ENCODE measurements at places on chromosomes 11 and 22. TPM values are rescaled to one million over a fixed set of nuclear protein-coding genes. Genes with fewer than 3 reads are reported as not detected.

GRCh38 chr11:116777056-116777455 lies 4.3 kb upstream of the BUD13 start:
- H3K27me3 ChIP-seq: no peaks in the 10 kb centered on the region
- peaks cover 15% of the 10 kb centered on the region for H3K36me3 ChIP-seq
- DNase-seq: no peak
- H3K27ac ChIP-seq: no peak overlapping the region
- peaks cover 14% of the 10 kb centered on the region for H3K4me1 ChIP-seq

DNA sequence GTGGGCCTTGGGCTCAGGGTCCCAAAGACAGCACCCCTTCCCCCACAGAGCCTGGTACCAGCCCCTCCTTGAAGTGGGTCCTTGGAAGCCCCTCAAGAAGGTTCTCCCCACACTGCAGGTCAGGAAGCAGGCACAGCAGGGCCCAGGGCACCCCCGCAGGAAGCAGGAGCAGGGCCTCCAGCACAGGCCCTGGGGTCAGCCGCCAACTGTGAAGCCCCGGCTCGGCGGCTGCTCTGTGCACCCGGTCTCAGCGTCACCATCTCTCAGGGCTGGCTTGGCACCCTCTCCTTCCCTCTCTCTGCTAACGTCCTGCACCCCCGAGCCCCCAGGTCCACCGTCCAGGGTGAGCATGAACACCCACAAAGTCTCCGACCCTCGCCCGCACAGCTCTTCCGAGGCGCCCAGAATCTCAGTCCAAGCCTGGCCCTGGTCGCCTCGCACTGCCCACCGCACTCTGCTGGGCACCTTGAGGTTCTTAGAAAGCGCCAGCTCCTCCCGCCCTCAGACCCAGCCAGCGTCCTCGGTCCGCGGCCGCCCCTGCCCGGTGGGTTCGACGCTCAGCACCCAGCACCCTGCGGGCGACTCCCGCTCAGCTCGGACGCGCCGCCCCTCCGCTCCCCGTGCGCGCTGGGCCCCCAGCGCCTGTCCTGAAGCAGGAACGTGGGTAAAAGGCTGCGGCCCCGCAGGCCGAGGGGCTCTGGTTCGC lies 1.4 kb upstream of the SIGIRR start:
- no peaks in the 10 kb centered on the region for H3K27me3 ChIP-seq
- peak overlapping the region; percentile 96 for H3K4me3 ChIP-seq
- no peak for DNase-seq
- H3K36me3 ChIP-seq: no peaks in the 10 kb centered on the region
- H3K4me1 ChIP-seq: peaks cover 18% of the 10 kb centered on the region

DNA sequence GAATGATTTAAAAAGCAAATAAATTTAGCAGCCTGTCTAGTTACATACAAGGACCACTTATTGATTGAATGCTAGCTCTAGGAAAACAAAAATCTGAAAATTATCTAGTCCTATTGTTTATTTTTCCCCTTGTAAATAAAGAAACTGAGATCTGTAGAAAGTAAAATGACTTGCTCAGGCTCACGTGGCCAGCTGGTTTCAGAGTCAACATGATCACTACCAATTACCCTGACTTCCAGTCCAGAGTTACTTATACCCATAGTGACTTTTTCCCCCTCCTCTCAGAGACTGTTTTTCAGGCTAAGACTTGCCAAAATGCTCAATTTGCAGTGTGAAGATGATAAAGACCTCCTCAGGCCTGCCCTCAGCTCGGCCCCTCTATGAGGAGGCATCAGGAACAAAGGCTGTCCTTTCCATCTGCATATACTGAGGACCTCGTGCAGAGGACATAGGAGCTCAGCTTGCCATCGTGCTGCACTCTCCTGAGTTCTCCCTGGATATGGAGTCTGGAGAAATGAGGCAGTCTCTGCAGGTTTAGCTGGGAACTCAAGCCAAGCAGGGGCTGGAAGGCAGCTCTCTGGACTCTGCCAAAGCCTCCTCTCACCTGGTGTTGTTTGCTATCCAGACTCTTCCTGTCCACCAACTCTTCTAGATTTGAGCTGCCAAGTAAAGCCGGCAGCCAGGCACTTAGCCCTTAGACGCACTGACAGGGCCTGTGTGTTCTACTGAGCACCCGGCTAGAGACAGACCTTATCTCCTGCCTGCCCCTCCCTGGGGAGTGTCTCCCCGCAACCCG lies 883.3 kb downstream of the NTM start:
- no peaks in the 10 kb centered on the region for H3K36me3 ChIP-seq
- H3K4me3 ChIP-seq: no peak overlapping the region
- DNase-seq: no peak
- H3K27me3 ChIP-seq: no peaks in the 10 kb centered on the region
- H3K27ac ChIP-seq: no peak overlapping the region
- H3K4me1 ChIP-seq: no peaks in the 10 kb centered on the region

DNA sequence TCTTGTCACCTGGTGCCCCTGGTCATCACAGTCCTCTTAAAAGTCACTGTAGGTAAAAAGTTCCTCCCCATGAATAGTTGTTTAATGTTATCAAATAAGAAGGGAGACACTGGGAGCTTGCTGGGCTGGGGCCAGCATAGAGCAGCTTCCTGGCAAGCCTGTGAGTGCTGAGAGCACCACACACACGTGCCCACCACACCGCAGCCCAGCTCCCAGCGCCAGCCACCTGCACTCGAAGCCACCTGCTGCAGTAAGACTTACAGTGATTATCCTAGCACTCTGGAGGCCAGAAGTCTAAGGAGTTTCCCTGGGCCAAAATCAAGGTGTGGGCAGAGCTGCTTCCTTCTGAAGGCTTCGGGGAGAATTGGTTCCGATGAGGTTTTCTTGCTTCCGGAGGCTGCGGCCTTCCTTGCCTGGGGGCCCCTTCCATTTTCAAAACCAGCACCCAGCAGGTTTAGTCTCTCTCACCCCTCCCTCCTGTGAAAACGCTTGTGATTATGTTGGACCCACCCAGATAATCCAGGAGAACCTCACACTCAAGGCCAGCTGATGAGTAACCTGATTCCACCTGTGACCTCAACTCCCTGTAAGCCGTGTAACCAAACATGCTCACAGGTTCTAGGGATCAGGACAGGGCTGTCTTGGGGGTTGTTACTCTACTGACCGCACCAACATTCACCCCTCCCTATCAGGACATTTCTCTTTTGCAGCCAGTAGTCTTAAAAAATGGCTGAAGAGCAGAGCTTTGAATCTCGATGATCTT lies 687.2 kb downstream of the TBC1D22A start:
- no peak for DNase-seq
- H3K4me3 ChIP-seq: no peak overlapping the region
- no peaks in the 10 kb centered on the region for H3K27me3 ChIP-seq
- no peaks in the 10 kb centered on the region for H3K4me1 ChIP-seq
- H3K27ac ChIP-seq: no peak overlapping the region

Gene OR10D3
- not detected for total RNA-seq

DNA sequence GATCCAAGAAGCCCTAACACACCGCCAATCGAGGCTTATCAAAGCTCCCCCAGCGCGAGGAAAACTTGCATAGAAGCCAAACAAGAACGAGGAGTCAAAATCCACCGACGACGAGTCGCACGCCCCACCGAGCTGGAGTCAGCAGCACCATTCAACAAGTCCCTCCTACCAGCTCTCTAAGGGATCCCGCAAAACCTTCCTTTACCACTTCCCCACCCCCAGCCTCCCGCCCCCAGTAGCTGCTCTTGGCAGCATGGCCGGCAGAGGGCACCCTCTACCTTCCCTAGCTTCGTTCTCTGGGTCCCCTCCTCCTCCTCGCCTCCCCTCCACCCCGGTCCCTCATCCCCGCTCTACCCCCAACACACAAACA lies 1.4 kb downstream of the BDNF start:
- no peaks in the 10 kb centered on the region for H3K36me3 ChIP-seq
- H3K4me3 ChIP-seq: peak overlapping the region; percentile 70
- H3K4me1 ChIP-seq: peaks cover 17% of the 10 kb centered on the region
- peak overlapping the region; percentile 74 for H3K27ac ChIP-seq
- DNase-seq: peak; percentile 89

DNA sequence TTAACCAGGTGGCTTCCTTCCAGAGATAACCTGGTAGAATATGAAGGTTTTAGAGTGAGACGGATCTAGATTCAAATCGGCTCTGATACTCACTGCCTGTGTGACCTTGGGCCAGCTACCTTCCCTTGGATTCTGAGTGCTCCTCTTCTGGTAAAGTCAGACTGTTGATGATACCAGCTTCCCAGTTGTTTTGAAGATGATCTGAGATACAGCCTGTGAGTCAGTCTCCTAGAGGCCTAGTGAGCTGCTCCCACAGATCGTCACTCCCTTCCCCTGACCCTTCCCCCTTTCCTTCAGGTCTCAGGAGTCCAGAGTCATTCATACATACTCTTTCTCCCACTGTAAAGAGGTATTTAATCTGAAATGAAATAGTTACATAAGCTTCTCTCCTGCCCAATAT lies 207.8 kb downstream of the GRIK4 start:
- H3K36me3 ChIP-seq: no peaks in the 10 kb centered on the region
- H3K27ac ChIP-seq: no peak overlapping the region
- H3K4me1 ChIP-seq: no peaks in the 10 kb centered on the region

GRCh38 chr11:83836883-83837654 lies 550.9 kb upstream of the CCDC90B start:
- H3K4me1 ChIP-seq: no peaks in the 10 kb centered on the region
- H3K36me3 ChIP-seq: no peaks in the 10 kb centered on the region
- DNase-seq: peak; percentile 61
- no peak overlapping the region for H3K4me3 ChIP-seq
- H3K27ac ChIP-seq: no peak overlapping the region

- H3K4me3 ChIP-seq: no peak overlapping the region
- H3K27ac ChIP-seq: no peak overlapping the region
- H3K4me1 ChIP-seq: no peaks in the 10 kb centered on the region
- H3K36me3 ChIP-seq: no peaks in the 10 kb centered on the region
Observed at GRCh38 chr11:80365076-80365725, 924.4 kb upstream of the TENM4 start.

- no peak overlapping the region for H3K4me3 ChIP-seq
- no peaks in the 10 kb centered on the region for H3K4me1 ChIP-seq
- no peak overlapping the region for H3K27ac ChIP-seq
- H3K27me3 ChIP-seq: no peaks in the 10 kb centered on the region
Observed at GRCh38 chr11:114359342-114359741, 41.0 kb downstream of the C11orf71 start.

Measured in Caco-2 (cell line).